ENCODE measurements at places on chromosomes 16 and 17.

DNA sequence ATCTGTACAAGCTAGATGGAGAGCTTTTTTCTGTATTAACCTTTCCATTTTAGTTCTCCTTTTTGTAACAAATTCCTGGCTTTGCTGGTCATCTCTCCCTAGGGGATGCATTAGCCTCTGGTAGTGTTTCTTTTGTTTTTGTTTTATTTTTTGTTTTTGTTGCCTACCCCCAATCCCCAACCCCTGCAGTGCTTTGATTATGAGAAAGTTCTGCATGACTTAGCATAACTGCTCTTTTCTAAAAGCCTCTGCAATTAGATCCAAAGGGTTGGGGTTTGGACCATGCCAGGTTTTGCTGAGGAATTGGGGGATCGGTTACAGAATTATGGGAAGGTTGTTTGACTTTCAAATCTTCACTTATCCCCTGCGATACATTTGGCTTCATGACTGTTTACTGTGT is 98.2 kb downstream of the ADAMTS18 start:
- no peak for DNase-seq

GRCh38 chr16:11207646-11208045 is 48.4 kb downstream of the SOCS1 start:
- DNase-seq = no peak

DNA sequence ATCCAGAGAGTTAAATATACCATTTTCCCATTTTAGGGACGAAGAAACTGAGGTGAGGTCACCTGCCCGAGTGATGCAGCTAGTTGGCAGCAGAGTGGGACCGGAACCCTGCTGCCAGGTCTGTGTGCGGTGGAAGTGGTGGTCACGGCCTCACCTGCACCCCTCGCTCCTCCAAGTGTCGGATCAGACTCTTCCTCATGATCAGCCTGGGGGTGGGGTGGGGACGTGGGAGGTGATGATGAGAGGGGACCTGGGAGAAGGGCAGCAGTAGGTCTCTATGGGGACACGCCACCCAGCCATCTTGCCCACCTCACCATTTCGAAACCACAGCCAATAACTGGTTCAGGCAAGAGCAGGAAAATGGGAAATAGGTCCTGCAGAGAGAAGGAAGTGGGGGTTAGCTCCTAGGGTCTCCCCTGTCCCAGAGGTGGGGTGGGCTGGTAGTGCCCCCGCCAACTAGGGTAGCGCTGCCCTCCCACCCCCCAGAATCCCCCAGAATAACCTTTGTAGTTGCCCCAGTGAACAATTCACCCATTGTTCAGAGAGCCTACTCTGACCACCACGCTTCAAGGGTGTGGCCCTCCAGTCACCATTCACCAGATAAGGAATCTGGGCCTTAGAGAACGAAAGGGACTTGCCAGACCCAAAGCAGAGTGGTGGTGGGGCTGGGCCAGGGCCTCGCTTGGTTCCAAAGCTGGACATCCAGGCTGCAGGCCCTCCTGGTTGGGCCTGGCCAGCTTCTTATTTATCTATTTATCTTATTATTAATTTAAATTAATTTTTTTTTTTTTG is 5.1 kb downstream of the GDPD3 start:
- DNase-seq = no peak

DNA sequence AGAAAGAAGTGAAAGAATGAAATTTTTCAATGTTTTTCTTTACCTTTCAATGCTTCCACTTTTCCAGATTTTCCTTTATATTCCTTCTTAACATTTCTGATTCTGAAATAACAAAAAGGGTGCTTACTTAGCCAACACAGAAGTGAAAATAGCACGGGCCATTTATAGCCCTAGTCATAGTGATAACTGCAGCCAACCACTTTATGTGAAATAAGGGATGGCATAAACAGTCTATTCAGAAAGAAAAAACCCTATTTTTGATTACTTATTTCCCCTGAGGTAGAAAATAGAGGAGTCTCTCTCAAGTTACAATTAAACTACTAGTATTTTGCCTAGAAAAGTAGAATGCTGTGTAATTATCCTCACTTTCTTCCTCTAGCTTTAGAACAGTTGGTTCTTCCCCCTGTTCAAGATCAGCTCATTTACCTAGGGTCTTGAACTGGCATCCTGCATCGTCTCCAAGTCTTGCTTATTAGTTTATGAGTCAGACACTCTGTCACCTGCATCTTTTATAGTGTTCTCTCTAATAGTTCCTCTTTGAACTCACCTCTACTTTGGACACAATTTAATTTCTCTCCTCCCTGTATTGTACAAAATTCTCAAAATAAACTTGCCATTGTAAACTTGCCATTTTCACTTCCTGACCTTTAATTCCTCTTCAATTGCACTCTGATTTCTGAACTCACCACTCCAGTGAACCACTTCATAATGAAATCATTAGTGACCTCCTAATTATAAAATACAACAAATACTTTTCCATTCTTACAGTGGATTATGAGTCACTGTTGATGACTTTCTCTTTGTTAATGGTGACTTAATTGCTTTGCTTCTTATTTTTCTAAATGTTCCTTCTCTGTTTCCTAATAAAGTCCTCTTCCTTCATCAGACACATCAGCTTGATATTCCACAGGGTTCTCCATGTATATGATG is 23.6 kb downstream of the ABCA6 start:
- no peak for DNase-seq

DNA sequence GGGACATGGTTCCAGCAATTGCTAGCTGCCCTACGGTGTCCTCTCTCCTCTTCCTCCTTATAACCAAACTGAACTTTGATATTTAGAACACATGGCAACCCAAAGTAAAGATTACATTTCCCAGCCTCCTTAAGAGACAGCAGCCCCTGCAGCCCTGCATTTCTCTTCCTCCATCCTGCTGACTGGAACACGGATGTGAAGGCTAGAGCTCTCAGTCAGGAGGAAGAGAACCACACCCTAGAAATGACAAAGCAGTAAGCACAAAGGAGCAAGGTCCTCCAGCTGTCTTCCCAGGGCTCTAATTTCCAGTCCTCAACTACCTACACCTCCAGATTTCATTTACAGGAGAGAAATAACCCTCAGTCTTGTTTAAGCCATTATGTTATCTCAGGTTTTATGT is 10.9 kb downstream of the DYNC1LI2 start:
- no peak for DNase-seq

DNA sequence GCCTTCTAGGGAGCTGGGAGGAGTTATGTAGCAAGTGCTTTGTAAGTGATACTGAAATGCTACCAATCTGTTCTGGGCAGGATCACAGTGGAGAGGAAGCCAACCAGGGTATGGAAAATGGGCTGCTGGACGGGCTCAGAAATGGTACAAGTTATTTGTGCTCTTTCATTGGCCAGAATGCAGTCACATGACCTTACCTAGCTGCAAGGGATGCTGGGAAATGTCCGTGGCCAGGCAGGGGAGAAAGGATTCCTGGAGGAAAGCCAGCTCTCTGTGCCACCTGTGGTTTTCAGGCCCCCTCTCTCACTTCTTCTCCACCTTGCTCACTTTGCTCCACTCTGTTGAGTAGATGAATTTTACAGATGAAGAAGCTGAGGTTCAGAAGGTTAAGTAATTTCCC is 4.8 kb downstream of the EEF2K start:
- no peak for DNase-seq

DNA sequence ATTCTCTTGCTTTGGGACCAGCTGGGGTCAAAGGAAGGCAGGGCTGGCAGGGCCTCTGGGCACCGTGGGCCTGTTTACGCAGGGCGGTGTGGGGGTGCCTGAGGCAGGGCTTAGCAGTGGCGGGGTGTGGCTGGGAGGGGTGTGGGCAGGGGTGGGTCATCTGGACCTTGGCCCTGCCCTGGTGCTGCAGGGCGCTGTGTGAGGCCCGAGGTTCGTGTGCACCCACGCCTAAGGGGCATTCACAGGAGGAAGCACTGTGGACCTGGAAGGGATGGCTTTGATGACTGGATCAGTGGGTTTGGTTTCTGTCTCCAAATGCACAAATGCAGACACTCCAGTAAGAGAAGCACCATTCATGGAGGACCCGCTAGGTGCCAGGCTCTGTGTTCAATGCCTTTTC is 37.3 kb downstream of the BCO1 start:
- no peak for DNase-seq

DNA sequence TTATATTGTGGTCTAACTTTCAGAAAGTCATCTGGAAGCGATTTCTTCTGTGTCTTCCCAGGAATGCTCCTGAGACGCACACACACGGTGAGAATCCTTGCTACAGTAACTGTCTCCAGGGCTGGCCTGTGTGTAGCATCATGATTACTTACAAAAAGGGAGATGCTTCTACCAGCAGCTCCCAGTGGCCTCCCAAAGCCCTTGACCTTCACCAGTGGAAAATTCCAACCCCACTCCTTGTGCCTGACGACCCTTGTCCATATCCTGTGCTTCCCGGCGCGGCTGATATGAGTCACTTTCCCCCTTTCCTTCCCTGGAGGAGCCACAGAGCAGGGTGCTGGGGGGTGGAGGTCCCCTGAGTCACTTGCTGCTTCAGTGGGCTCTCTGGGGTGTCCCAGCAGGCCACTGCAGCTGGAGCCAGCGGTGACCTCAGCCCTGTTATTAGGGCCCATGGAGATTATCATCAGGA is 22.1 kb upstream of the NAT9 start:
- no peak for DNase-seq

GRCh38 chr16:29024278-29024677 is 39.4 kb downstream of the LAT start:
- DNase-seq = no peak

GRCh38 chr16:56547120-56547948 is 17.5 kb upstream of the MT4 start:
- no peak for DNase-seq

GRCh38 chr16:54437921-54438320 is 151.3 kb upstream of the IRX3 start:
- no peak for DNase-seq

DNA sequence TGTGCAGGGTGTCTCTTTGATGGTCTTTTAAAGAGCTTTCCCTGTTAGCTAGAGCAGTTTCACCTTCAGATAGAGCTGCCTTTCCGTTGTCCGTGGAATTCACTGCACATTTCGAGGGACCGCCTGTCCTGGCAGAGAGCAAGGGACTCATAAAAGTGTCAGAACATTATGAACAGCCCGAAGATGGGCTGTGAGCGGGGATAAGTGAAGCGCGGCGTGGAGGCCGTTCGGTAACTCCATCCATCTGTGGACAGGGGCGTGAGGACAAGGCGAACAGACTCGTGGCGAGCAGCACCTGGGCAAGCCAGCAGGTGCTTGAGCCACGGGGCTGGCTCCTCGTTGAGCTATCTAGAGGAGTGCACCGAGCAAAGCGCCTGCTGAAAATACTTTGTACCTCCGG is 371.2 kb downstream of the MAF start:
- DNase-seq = no peak

DNA sequence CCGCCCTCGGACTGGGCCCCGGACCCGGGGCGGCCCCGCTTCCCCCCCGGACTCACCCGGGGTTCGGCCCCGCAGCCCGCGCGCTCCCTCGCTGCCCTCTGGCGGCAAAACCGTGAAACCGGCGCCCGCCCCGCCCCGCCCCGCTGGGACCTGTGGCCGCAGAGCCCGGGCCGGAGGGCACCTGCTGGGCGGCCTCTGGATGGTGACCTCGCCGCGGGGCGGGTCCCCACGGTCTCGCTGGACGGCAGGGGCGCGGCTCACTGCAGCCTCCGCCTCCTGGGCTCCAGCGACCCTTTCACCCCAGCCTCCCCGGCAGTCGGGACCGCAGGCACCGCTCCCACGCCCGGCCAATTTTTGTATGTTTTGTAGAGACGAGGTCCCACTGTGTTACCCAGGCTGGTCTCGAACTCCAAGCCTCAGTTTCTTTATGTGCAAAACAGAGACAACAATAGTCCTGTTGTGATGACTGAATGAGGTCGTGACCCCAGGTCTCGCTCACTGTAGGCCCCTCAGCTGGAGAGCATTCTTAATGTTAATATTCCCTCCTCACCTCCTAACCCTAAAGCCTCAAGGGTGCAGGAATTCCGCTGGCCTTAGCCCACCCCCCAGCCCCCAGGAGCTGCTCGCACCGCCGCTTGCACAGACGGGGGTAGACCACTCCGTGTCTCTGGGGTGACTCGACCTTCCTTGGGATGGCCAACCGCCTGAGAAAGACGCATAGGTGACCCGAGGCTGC is 33.7 kb upstream of the RPH3AL start:
- no peak for DNase-seq

DNA sequence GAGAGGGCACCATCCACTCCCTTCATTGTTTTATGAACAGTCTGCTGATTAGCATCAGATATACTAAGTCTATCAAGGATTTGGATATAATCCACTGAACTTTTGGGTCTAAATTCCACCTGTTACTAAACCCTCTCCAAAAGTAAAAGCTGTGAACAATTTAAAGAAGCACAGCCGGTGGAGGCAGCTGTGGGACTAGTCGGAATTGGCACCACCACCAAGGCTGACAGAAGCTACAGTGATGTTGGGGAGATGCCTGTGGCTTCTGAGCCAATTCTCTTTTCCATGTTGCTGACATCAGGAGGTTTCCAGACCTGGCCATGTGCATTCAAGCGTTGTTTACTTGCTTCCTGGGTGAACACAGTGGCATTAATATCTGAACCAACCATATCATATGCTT is 679.0 kb upstream of the CA10 start:
- DNase-seq = no peak

- DNase-seq = no peak
Observed at GRCh38 chr17:16106161-16106891, 106.7 kb downstream of the TTC19 start.

- no peak for DNase-seq
Observed at GRCh38 chr17:4250887-4251286, 12.9 kb downstream of the ANKFY1 start.

GRCh38 chr16:14562691-14563491 is 67.2 kb downstream of the PARN start:
- DNase-seq = no peak

GRCh38 chr16:76573281-76573680 is 296.1 kb downstream of the CNTNAP4 start:
- DNase-seq = no peak

DNA sequence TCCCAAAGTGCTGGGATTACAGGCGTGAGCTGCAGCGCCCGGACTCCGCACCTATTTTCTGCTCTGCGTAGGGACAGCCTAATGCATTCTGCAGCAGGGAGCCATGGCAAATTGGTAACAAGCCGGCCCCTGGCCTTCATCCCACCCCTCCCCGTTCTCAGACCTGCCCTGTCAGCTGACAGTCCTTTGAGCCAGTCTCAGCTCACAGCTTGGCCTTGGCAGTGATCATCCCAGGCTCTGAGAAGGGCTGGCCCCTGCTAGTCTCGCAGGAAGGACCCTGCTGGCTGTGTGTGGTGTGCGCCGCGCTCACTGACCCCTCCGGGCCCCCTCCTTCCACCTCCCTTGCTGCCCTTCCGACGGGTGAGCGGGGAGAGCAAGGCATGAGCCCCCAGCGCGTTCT is 10.3 kb upstream of the NPTX1 start:
- no peak for DNase-seq
